ENCODE measurements at places on chromosomes 11 and 22. TPM values are rescaled to one million over a fixed set of nuclear protein-coding genes. Genes with fewer than 3 reads are reported as not detected.

Gene GATD1
- 37.9 TPM for polyA plus RNA-seq

Gene KRTAP5-9
- polyA plus RNA-seq = 0.09 TPM

DNA sequence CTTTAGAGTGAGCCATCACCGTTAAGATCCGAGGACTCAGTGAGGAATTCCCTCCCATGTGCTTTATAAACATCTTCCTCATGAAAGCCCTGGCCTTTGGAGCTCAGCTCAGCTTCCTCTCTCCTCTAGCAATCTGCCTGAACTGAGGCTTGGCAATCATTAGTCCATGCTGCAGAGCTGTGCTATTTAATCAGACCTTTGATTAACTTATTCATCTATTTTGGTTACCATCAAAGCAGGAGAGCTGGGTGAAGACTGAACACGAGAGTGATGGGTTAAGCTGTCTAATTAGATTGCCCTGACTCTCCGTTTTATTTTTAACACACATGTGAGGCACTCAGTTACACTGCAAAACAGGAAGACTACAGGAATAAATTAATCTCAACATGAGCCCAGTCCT is 351.3 kb downstream of the LARGE1 start:
- DNase-seq = no peak

DNA sequence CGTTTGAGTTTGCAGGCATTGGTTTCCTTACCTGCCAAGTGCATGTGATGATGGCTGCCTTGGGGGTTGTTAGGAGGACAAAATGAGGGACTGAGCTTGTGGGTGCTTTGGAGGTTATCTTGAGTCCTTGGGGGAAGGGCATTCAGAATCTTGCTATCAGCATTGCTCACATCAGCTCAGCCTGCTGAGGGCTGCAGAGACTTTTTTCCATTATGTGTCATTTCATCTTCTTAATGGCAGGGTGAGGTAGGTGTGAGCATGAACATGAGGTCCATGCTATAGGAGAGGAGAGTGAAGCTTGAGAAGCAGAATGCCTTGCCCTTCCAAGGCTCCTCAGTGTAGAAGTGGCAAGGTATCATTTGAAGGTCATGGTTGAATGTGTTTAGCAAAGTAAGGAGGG is 112.3 kb downstream of the MIAT start:
- no peak for DNase-seq

DNA sequence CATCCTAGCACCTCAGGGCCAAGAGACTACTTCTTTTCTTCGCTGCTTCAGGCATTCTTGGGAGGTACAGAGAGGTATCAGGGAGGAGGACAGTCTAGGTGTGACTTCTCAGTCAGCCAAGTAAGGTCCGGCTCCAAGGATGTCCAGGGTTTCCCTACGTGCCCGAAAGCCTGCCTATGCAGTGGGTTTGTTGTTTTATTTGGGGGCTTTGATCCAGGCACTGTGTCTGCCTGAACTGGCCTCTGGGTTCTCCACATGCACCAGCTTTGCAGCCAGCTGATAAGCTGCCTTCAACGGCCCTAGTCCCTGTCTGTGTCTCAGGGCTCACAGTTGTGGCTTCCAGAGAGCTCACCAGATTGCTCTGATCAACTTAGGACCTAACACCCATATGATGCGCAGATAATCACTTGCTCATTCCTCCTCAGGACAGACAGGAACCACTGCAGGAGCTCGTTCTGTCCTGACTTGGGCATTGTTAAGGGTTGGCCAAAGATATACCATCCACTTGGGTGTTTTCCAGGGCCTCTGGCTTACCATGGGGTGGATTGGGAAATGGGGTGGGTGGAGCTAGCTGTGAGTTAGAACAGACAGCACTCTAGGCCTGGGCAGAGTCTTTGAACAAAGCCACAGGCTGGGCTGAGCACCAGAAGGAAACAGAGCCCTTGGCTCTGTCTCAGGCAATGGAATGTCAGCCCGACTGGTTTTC is 45.5 kb upstream of the CRYBB3 start:
- no peak for DNase-seq

- no peak for DNase-seq
Observed at GRCh38 chr22:32801537-32802236, at the start of gene TIMP3. Gene TIMP3, plus strand, starts transcription at chr22:32801705. Its CDS starts 297 bp downstream, at chr22:32802002.

GRCh38 chr22:45642986-45643385 is 28.6 kb upstream of the ATXN10 start:
- no peak for DNase-seq
